SJCRH30 (cell line): ENCODE measurements at places on chromosomes 5 and 9.

- no peak overlapping the region for H3K27ac ChIP-seq
- no peaks in the 10 kb centered on the region for H3K27me3 ChIP-seq
- no peak overlapping the region for H3K4me3 ChIP-seq
Measured at GRCh38 chr5:107979291-107979690, 308.6 kb upstream of the EFNA5 start.

DNA sequence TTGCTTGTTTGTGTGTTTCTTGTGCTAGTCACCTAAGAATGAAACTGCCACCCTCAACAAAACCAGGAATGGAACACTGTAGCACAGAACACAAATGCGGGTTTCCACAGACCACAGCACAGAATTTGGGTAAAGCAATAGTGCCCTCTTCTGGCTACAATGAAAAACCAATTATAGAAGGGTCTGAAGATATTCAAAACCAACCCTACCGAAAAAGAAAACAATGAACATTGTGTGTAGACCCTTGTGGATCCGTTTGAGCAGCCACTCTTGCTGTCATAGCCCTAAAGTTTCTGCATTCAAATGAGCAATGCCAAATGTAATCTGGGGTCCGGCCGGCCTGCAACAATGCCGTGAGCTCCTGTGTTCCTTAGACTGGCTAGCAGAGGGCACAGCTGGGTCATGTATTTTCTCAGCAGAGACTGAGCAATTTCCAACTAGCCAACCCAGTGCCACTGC, 8.3 kb upstream of the ENC1 start:
- no peak overlapping the region for H3K4me3 ChIP-seq
- DNase-seq, result peak; percentile 62
- peak overlapping the region; percentile 46; the same call in 1 of the 2 replicates for H3K27ac ChIP-seq
- peaks cover 29% of the 10 kb centered on the region for H3K4me1 ChIP-seq

DNA sequence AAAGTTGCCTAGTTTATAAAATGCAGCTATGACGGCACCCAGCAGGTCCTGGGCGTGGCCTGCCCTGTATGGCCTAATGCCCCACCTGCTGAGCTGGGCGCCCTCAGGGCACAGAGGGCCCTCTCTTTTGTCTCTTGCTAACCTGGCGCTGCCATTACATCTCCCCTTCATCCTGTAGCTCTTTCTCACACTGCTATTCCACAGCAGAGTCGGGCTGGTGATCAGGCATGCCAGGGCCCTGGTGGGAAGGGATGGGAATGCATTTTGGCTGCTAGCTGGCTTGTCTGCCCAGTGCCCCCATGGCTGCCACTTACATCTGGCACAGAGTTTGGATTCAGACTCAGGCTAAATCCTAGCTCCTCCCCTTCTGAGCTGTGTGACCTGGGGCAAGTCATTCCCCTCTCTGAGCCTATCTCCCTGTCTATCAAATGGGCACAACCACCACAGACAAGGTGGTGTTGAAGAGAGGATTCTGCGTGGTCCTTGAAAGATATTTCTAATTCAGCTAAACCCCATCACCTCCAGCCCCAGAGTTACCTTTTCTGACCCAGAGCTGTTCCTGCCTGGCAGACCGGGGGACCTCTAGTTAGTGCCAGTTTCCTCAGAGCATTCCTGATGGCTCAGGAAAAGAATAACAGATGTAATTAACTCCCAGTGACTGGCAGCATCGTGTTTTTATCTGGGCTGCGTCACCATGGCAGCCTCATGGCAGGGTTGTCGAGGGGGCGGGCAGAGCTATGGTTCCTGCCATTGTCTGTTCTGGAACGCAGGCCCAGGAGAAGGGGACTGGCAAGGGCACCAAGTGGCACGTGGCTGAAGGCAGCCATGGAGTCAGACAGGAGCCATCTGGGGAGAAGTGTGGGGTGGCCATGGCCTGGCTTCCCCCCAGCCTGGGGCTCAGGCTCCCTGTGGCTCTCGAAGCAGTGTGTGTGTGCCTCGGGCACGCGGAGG, 6.3 kb downstream of the PRR7 start:
- H3K27me3 ChIP-seq, result no peaks in the 10 kb centered on the region
- H3K4me3 ChIP-seq, result no peak overlapping the region
- no peak for DNase-seq

- H3K4me1 ChIP-seq, result no peaks in the 10 kb centered on the region
- no peak for DNase-seq
- no peaks in the 10 kb centered on the region for H3K27me3 ChIP-seq
- no peak overlapping the region for H3K4me3 ChIP-seq
Measured at GRCh38 chr5:171426266-171426665, 6.8 kb downstream of the FGF18 start.

GRCh38 chr9:127452691-127453090, 1.4 kb downstream of the LRSAM1 start:
- H3K36me3 ChIP-seq, result peaks cover 33% of the 10 kb centered on the region
- no peaks in the 10 kb centered on the region for H3K27me3 ChIP-seq
- no peak overlapping the region for H3K27ac ChIP-seq

GRCh38 chr5:68970617-68971016, 123.2 kb upstream of the SLC30A5 start:
- no peak overlapping the region for H3K27ac ChIP-seq
- no peaks in the 10 kb centered on the region for H3K36me3 ChIP-seq
- no peak for DNase-seq

GRCh38 chr9:129557192-129558036, 63.5 kb downstream of the C9orf50 start:
- no peaks in the 10 kb centered on the region for H3K36me3 ChIP-seq
- peak overlapping the region; percentile 64 for H3K27ac ChIP-seq
- peak; percentile 96 for DNase-seq
- H3K4me1 ChIP-seq, result peaks cover 22% of the 10 kb centered on the region

GRCh38 chr9:76796296-76796695, 32.1 kb downstream of the PCA3 start:
- no peaks in the 10 kb centered on the region for H3K36me3 ChIP-seq
- H3K4me1 ChIP-seq, result peaks cover 6% of the 10 kb centered on the region; the same call in 1 of the 2 replicates
- peaks cover 3% of the 10 kb centered on the region; the same call in 1 of the 2 replicates for H3K27me3 ChIP-seq

- no peak for DNase-seq
- H3K27ac ChIP-seq, result no peak overlapping the region
- H3K4me1 ChIP-seq, result no peaks in the 10 kb centered on the region
- no peaks in the 10 kb centered on the region for H3K36me3 ChIP-seq
- H3K27me3 ChIP-seq, result no peaks in the 10 kb centered on the region
- H3K4me3 ChIP-seq, result no peak overlapping the region
Measured at GRCh38 chr9:116939614-116940013, 252.5 kb downstream of the TRIM32 start.

GRCh38 chr9:110414471-110414870, 76.8 kb upstream of the TXNDC8 start:
- no peaks in the 10 kb centered on the region for H3K4me1 ChIP-seq
- H3K27me3 ChIP-seq, result no peaks in the 10 kb centered on the region
- H3K27ac ChIP-seq, result no peak overlapping the region
- no peaks in the 10 kb centered on the region for H3K36me3 ChIP-seq
- DNase-seq, result no peak

DNA sequence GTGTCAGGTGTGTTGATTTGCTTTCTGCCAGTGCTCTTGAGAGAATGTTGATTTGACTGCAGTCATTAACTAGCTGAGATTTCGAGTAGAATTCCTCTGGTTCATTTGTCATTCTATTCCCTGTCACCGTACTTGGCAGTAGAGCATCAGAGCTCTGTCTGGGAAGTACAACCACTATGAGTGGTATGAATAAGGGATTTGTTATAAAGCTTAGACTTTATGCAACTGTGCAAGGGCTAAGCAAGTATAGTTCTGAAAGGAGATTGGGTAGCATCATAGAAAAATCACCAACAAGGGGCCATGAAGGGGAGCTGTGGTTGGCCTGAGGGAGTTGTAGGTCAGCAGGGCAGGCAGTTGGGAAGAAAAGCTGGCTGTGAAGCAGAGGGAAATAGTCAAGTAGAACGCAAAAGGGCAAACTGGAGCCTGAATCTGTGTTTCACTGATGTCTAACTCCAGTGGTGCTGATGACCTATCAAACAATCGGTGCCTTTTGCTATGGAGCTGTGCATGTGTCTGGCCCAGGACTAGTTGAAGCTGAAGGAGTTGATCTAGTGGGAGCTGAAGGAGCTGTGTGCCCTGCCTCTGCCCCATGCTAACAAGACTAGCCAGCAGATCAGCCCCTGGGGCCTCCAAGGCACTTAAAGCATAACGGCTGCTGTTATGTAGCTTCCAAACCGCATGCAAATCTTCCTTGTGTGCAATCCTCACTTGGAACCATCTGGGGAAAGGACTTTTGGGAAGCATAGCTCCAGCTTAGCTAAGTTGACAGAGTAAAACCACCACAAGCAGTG, 110.0 kb downstream of the SLC28A3 start:
- H3K27me3 ChIP-seq, result no peaks in the 10 kb centered on the region
- peaks cover 10% of the 10 kb centered on the region; the same call in 1 of the 2 replicates for H3K4me1 ChIP-seq
- no peaks in the 10 kb centered on the region for H3K36me3 ChIP-seq

GRCh38 chr5:126414874-126415502, 8.2 kb upstream of the GRAMD2B start:
- no peaks in the 10 kb centered on the region for H3K27me3 ChIP-seq
- no peaks in the 10 kb centered on the region; the same call in 1 of the 2 replicates for H3K4me1 ChIP-seq
- H3K36me3 ChIP-seq, result no peaks in the 10 kb centered on the region
- H3K4me3 ChIP-seq, result no peak overlapping the region

GRCh38 chr5:84032324-84032723, 311.7 kb upstream of the HAPLN1 start:
- no peaks in the 10 kb centered on the region for H3K27me3 ChIP-seq
- no peaks in the 10 kb centered on the region for H3K36me3 ChIP-seq
- no peak for DNase-seq
- H3K27ac ChIP-seq, result no peak overlapping the region
- no peak overlapping the region for H3K4me3 ChIP-seq
- H3K4me1 ChIP-seq, result no peaks in the 10 kb centered on the region

GRCh38 chr9:132230605-132231004, 68.7 kb downstream of the NTNG2 start:
- H3K27me3 ChIP-seq, result peaks cover 61% of the 10 kb centered on the region
- H3K36me3 ChIP-seq, result no peaks in the 10 kb centered on the region
- DNase-seq, result no peak
- H3K27ac ChIP-seq, result no peak overlapping the region
- no peak overlapping the region for H3K4me3 ChIP-seq
- no peaks in the 10 kb centered on the region for H3K4me1 ChIP-seq

GRCh38 chr9:68978066-68978465, 35.8 kb downstream of the PRKACG start:
- DNase-seq, result no peak
- H3K27ac ChIP-seq, result no peak overlapping the region
- H3K4me3 ChIP-seq, result no peak overlapping the region
- no peaks in the 10 kb centered on the region for H3K4me1 ChIP-seq
- no peaks in the 10 kb centered on the region for H3K27me3 ChIP-seq
- no peaks in the 10 kb centered on the region for H3K36me3 ChIP-seq

DNA sequence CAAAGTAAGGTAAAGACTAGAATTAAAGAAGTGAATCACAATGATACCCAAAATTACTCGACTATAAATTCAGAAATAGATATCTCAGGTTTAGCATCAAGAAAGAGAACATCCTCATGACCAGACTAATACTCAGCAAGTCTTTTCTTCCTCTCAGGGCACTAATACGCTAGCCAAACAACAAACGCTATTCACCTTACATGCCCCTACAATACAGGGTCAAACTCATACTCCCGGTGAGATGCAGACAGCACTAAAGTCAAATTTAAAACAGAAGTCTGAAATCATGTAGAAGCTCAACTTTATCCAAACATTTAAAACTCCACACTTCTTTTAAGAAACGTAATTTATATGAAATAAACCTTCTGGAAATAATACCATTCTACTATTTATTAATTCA, 5.6 kb downstream of the PFDN1 start:
- H3K4me1 ChIP-seq, result peaks cover 17% of the 10 kb centered on the region
- peaks cover 21% of the 10 kb centered on the region for H3K36me3 ChIP-seq
- no peak overlapping the region for H3K4me3 ChIP-seq
- DNase-seq, result no peak
- H3K27ac ChIP-seq, result no peak overlapping the region
- no peaks in the 10 kb centered on the region for H3K27me3 ChIP-seq
